ENCODE measurements at places on chromosomes 6 and 20. TPM values are rescaled to one million over a fixed set of nuclear protein-coding genes. Genes with fewer than 3 reads are reported as not detected.

Gene PLA2G7
- polyA plus RNA-seq, result not detected

Gene THBS2
- polyA plus RNA-seq, result 0.03 TPM

Gene TCF19
- polyA plus RNA-seq, result 11.6 TPM

Gene VGLL2
- not detected for polyA plus RNA-seq

Gene ZFP64
- 11.1 TPM for polyA plus RNA-seq

Gene TBC1D7
- 14.9 TPM for polyA plus RNA-seq

Gene SLC44A4
- not detected for polyA plus RNA-seq

GRCh38 chr6:18261877-18262276, 2.5 kb downstream of the DEK start:
- no peak for DNase-seq

GRCh38 chr6:87100216-87100615, 5.3 kb upstream of the CGA start:
- DNase-seq, result no peak

DNA sequence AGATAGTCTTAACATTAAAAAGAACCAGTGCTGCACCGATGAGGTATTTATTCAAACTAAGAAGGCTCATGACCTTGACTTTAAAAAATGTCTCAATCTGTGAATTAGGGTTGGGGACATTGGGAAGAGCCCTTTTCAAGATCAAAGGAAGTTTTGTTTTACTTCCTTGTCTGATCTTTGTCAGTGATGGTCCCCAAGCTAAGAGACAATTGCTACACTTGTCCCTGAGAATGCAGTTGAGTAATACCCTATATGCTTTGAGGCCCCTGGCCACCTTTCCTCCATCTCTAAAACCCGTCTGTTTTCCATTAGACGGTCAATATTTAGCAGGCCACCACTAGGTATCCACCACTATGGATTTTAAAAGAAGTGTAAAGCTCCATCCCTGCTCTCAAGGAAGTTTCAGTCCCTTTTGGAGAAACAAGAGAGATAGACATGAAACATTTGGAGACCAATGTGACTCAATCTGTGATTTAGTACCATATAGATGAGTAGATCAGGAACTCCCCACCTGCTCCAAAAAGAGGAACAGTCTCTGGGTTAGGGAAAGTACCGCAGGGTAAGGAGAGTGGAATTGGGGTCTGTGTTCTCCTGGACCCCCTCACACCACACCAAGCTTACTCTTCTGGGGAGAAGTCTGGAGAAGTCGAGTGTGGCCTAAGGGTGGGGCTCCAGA, 99.1 kb upstream of the ISM1 start:
- no peak for DNase-seq

DNA sequence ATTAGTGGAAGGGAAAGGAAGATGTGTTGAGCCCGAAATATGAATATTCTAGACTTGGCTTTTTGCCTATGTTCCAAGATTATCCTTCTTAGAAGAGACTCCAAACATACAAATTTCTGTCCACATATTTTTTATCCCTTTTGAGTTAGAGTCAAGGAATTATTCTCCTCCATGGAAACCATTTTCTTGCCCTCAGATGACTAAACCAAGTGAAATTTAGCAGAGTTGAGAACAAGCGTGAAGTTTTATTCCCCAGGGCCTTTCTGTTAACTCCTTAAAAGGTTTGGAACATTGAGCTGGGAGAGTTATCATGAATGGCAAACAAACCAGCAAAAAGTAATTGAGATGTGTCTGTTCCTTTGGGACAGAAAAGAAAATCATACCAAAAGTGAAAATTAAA, 286.1 kb upstream of the PLCB4 start:
- DNase-seq, result no peak

- DNase-seq, result no peak
Observed at GRCh38 chr20:64110411-64111068, 3.2 kb upstream of the NPBWR2 start.

DNA sequence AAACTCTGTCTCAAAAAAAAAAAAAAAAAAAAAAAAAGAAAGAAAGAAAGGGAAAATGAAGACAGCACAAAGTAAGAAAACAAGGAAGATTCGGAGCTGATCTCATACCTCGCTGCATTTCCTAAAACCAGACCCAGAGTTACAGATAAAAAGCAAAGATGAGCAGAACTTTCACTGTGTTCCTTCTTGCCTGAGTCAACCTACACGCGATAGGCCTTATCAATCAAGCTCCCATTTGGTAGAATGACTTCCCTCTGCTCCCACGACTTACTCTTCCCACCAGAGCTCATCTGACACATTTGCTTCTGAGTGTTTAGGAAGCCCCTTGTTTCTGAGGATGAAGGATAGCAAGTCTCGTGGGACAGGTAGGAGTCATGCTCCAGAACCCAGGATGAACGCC, 302.9 kb downstream of the TFAP2A start:
- no peak for DNase-seq

GRCh38 chr6:83309344-83309743, 116.2 kb downstream of the RWDD2A start:
- no peak for DNase-seq

DNA sequence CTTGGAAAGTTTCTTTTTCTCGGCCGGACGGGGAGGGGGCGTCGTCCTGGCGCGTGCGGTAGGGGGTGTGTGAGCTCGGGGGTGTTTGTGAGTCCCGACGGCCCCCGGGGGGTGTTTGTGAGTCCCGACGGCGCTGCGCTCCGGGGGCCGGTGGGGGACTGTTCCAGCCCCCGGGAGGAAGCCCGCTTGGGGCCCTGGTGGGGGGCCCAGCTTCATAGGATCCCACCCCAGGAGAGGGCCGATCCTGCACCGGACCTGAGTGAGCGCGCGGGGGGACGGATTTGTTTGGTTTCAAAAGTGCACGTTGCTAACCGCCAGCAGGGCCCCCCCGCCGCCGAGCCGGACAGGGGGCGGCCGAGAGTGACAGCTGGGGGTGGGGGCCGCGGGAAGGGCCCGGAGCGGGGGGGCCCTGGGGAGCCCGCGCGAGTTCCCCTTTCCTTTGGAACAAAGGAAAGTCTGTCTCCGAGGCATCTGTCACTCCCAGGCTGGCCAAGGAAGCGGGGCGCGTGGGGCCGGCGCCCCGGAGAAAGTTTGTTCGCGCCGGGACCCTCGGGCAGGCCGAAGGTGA, 485 bp downstream of the TGIF2 start:
- peak; percentile 29 for DNase-seq

- no peak for DNase-seq
Observed at GRCh38 chr20:37257988-37258387, 3.6 kb downstream of the GHRH start.

DNA sequence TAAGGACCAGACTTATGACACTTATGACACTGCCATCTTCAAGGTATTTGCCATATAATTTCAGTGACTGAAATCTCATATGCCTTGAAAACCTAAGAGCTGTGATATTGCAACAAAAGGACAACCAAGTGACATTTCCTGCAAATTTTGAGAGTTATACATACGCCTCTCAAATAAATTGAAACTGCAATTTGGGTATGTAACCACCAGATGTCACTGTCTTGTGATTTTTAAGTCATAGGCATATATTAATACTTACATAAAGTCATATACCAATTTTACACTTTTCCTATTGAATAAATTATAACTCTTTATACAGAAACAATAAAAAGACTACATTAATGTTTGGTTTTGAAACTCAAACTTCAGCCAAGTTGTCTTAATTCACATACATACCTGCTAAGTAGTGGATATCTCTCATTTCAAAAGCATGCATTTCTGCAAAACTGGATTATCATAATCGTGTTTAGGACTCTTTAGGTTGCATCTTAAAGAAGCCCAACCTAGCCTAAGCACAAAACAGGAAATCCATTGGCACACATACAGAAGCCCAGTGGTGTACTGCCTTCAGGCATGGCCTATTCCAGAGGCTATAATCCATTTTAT, 180.2 kb downstream of the PACRG start:
- no peak for DNase-seq

DNA sequence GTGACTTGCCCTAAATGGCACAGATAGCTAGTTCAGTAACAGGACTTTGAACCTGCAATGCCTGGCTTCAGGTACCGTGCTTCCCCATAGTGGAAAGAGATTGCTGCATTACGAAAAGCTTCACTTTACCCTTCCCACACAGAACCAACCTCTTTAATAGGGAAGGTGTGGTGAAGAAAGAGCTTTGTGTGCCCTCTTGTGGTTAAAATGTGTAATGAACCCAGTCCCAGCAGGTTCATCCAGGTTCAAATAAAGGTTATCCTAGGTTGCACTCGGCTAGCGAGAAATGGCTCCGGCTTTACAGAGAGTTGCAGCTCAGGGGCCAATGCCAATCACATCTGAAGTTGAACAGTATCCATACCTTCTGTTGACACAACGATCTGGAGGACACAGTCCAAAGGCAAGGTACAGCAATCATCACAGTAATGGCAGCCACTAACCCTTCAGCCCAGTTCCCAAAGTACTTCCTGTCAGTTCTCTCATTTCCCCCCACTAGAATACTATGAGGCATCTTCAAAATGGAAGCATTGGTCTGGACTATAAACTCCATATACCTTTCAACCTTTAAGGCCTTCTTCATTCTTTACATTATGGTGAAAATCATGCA, 3.0 kb downstream of the DEFB115 start:
- DNase-seq, result no peak

GRCh38 chr6:114785235-114786127, 442.7 kb upstream of the HS3ST5 start:
- DNase-seq, result no peak

DNA sequence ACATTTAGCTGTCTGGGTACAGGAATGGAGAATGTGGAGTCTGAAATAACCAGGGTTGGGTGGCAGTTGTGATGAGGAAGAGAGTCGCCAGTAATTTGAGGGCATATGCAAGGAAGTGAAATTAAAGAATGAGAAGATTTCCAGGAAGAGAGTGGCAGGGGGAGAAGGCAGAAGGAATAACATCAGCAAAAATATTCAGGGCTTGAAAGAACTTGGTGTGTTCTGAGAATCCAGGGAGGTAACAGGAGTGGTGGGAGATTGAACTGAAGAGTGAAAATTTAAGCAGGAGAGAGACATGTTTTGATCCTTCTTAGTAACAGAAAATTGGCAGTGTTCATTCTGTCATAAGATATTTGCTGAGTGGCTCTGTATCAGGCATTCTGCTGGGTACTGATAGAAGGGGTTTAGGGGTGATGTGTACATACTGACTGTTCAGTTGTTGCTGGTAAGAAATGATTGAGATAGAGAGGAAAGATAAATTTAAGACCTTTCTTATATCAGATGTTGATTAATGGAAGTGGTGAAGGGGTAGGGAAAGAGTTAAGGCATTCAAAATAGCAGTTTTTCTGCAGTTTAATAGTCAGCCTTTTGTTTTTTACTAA, 54.7 kb downstream of the PHF20 start:
- no peak for DNase-seq

DNA sequence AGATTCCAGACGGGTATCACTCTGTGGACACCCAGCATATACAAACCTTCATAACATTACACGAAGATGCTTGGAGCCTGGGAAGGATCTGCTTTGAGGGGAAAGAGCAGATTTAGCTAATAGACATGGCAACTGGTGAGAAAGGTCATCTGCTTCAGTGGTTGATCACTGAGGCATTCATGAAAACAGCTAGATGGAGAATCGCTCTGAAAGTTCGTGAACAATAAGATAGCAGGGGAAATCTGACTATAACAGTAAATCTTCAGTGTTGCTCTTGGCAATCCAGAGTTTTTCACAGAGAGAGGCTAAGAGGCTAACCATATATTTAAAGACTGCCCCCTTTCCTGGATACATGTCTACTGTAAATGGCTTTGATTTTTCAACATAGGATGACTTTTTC, 245.3 kb downstream of the FARS2 start:
- DNase-seq, result no peak

- DNase-seq, result peak; percentile 86
Observed at GRCh38 chr6:107847844-107848802, 24.0 kb upstream of the SCML4 start.

DNA sequence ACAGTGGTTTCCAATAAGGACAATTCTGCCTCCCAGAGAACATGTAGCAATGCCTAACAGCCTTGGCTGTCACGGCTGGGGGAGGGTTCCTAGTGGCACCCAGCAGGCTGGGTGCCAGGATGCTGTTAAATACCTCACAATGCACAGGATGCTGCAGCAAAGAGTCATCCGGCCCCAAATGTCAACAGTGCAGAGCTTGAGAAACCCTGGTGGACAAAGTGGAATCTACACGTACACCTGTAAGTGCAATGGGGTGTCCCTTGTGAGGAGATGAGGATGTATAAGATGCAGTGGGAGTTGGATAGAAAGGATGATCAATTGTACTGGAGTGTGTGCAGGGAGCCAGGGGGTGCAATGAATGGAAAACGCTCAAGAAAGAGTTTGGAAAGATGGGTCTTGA, 142.4 kb downstream of the FNDC1 start:
- DNase-seq, result no peak

DNA sequence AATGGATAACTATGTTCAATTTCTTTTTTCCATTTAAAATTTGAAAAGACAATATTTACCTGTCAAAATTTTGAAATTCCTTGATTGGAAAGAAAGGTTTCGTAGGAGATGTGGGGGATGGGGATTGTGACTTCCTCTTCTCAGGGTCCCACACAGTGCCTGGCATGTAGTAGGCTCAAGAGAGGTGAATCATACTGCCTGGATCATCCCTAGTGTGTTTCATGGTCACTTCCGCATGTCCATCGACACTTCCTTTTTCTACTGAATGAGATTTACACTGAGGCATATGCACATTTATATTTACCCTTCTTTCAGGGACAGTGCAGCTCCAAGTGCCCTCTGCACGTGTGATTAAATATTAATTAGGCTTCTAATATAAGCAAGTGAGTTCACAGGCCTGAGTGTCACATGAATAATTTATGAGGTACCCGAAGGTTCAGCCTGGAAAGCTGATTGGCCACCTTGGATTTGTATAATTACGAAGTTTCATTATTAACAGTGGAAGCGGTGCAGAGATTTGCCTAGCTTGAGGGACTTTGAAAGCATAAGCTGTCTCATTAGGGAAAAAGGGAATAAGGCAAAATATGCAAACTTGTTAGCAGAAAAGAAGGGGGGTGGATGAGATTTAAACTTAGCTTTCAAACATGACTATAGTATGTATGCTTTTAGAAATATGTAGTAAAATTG, 177.5 kb upstream of the MMS22L start:
- no peak for DNase-seq

DNA sequence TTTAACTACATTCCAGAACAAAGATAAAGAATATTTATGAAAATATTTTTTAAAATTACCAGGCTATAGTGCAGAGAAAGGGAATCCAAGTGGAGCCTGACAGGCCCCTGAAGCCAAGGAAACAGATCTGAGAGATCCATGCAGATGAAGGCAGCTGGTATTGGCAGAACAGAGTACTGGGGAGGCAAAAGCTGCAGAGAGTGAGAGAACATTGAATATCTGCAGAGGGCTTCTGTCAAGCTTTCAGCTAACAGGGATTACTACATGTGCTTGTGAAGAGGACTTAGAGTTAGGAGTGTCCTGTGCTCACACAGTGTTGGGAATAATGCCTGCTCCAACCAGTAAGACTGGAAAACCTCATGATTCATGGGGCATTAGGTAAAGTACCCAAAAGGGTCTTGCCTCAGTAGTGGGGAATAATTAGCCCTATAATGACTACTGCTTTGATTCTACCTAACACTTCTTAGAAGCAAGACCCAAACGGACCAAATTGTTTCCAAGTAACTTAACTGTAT, 657.2 kb downstream of the DHX35 start:
- DNase-seq, result no peak

DNA sequence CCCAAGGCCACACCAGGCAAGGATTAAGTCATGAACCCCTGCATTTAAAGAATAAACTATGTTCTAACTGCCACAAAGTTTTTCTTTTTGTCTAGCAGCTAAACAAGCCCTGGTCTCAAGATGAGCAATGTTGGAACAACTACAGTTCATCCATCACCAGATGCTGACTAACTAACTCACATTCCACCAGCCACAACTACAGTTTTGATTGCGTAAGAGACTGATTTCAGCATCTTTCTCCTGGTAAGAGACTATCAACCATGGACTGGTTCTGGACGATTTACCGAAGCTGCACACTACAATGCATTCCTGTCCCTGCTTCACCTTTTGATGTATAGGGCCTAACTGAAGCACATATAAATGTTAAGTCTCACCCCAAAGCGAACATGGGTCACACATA, 43.0 kb downstream of the F13A1 start:
- no peak for DNase-seq
